Upper lobe of left lung (tissue), 6 donors: ENCODE measurements at places on chromosomes 11 and 22. TPM values are rescaled to one million over a fixed set of nuclear protein-coding genes. Genes with fewer than 3 reads are reported as not detected.

- no peak for DNase-seq
These were observed 67.5 kb downstream of the PLEKHA7 start for GRCh38 chr11:16946477-16947282.

- no peak for DNase-seq
These were observed 12.3 kb upstream of the MARK2 start for GRCh38 chr11:63826471-63827190.

GRCh38 chr11:28981381-28981780, 873.2 kb downstream of the METTL15 start:
- DNase-seq, result no peak

GRCh38 chr11:40037005-40037404, 1422.4 kb downstream of the LRRC4C start:
- no peak for DNase-seq

GRCh38 chr11:72683782-72684200, 9.6 kb upstream of the PDE2A start:
- DNase-seq, result peak; percentile 90

DNA sequence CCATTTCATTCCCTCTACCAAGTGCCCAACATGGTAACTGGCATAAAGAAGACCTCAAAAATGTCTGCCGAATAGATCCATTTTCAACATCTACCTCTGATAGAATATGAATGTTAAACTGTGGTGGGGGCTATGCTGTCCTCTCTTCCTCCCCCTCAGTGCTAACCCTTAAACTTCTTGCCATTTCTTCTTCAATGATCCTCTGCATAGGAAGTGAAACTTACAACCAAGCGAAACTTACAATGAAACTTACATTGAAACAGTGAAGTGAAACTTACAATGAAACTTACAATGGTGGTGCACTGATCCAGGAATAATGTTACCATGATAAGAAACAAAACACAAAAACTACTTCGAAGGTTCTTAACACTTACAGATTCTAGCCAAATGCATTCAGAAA, 4.7 kb downstream of the RTCB start:
- DNase-seq, result no peak

- no peak for DNase-seq
These were observed 1.8 kb downstream of the ADSL start for GRCh38 chr22:40348025-40348658.

DNA sequence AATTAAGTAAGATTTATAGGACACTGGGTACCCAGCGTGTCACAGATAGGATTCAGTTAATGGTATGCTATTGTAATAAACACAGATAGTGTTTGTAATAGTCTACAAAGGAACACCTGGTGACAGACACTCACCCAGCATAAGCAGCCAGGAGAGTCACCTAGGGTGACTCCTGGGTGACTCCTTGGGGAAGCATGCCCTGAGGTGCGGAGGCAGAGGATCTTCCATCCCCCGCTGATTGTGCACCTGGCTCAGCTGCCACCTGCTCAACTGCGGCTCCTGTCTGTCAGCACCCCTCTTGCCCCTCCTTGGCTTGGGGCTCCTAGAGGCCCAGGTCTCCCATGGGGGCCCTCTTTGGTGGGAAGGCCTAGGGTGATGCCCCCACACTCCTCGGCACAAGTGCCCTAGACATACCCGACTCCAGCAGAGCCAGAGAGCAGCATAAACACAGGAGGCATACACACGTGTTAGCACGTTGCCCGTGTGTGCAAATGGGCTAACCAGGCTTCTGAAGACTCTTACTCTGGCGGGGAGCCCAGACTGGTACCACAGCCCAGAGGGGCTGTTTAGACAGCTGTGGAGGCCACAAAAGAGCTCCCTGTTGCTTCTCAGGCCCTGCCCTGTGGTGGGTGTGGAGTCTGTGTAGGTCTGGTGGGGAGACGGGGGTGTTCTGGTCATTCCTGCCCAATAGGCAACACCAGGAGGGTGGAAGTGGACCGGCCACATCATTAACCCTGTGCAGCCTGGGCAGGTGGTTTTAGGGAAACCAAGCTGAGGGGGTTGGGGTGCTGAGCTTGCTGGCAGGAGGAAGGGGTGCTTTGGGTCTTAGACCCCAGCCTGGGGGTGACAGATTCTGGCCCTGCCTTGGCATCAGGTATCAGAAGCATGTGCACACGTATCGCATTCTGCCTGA, 3.0 kb downstream of the INPPL1 start:
- no peak for DNase-seq

GRCh38 chr11:3683039-3683438, 11.9 kb upstream of the CHRNA10 start:
- no peak for DNase-seq

DNA sequence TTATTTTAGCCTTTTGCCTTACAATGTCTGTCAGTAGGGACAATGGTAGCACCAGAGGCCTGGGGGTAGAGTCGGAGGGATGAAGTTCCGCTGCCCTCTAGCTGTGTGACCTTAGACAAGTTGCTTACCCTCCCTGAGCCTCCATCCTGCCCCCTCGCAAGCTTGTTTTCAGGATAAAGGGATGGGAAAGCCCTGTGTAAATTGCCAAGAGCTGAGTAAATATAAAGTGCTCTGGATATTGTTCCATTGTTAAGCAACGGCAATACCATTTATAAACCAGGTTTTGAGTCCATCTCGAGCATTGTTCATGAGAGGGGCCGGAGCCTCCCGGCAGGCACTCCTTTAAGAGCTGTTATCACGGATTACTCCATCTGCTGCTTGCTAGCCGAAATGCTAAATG, 72.9 kb downstream of the ZBTB16 start:
- DNase-seq, result no peak

- no peak for DNase-seq
These were observed 23.3 kb downstream of the SCUBE1 start for GRCh38 chr22:43319661-43320486.

DNA sequence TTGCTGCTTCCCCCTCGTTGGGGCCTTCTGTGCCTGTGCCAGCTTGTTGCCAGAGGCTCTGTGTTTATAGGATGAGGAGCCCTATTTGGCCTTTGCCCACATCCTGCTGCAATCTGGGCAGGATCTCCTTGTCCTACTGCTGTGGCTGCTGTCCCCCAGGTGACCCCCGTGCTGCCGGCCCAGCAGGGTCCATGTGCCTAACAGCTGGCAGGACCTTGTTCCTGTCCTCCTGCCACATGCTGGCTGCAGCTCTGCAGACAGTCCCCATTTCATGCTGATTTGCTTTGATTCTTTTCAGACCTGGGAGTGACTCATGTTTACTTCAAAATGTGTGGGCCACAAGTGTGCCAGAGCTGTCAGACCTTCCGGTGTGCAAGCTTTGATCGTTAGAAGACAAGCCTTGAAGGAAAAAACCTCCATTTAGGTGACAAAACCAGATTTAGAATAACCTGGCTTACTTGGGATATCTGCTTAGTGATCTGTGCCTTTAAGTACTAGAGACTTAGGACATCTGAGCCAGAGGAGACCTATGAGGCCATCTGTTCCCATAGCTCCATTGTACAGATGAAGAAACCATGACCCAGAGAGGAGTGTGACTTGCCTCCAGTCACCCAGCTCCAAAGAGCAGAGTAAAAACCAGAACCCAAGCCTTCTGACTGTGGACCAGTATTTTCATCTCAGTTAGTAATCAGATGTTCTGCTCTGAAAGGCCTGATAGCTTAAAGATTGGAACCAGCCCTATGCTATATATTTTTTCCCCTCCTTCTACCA, 11.1 kb downstream of the NAV2 start:
- peak; percentile 50 for DNase-seq

Gene SMIM38
- total RNA-seq, result 0.61 TPM

Gene FAM227A
- 2.3 TPM for total RNA-seq

Gene SYCE3
- not detected for total RNA-seq

Gene PYGM
- total RNA-seq, result 1.0 TPM

Gene POU2AF1
- 9.4 TPM for total RNA-seq
